K562 (cell line): ENCODE measurements at places on chromosomes 4 and X.
A peak's percentile ranks its signal among the peaks of the same experiment; 100 is the strongest.

- H3K4me1 ChIP-seq, result no peaks in the 10 kb centered on the region
- H3K36me3 ChIP-seq, result no peaks in the 10 kb centered on the region
- DNase-seq, result no peak
Measured at GRCh38 chr4:151455212-151455611, 46.2 kb downstream of the FHIP1A start.

DNA sequence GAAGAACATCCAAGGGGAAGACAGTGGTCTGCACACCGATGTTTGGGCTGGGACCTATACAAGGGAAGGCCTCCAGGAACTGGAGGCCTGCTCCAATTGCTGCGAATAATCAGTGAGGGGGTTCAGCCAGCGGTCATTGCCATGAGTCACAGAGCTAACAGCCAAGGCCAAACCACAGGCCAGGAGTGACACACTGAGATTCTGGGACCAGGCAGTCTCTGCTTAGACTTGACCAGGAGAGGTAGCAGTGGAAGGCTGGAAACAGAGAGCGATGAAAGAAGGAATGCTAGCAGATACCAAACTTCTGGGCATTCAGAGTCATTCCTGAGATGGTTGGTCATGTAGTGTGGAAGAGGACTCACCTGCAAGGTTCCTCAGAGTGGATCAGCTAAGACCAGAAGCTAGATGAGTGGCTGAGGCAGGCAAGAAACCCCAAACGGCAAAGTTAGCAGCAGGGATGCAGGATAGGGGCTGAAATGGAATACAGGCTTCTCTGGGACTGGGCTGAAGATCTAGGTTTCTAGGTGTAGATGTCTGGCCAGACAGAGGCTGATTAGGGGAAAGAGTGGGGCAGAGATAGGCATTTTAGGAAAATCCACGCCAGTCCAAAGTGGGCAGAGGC lies 54.7 kb downstream of the CNGA2 start:
- peaks cover 11% of the 10 kb centered on the region; the same call in 1 of the 2 replicates for H3K27me3 ChIP-seq
- H3K27ac ChIP-seq, result no peak overlapping the region
- DNase-seq, result no peak

- peaks cover 49% of the 10 kb centered on the region; the same call in 2 of the 3 replicates for H3K36me3 ChIP-seq
- no peak overlapping the region for H3K4me3 ChIP-seq
- H3K27me3 ChIP-seq, result no peaks in the 10 kb centered on the region
- no peak overlapping the region for H3K27ac ChIP-seq
Measured at GRCh38 chrX:53239474-53239873, 14.5 kb upstream of the KDM5C start.

DNA sequence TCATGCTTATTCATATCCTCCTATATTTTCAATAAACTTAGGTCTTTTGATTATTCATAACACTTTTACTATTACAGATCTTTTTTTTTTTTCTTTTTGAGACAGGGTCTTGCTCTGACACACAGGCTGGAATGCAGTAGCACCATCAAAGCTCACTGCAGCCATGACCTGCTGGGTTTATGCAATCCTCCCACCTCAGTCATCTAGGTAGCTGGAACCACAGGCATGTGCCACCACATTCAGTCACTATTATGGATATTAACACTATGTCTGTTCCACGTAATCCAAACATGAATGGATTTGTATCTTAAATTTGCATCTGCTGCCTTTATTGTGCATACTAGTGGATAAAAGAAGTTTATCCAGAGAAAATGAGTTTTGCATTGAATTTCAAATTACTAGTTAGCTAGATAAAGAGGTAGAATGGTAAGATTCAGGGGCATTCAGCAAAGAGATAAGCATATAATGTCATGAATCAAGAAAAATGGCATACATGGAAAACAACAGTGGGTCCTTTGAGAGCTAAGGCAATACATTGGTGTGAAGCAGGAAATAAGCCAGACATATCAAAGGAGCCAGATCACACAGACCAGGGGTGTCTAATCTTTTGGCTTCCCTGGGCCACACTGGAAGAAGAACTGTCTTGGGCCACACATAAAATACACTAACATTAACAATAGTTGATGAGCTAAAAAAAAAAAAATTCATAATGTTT lies 13.9 kb downstream of the ANAPC10 start:
- no peak for DNase-seq
- H3K27ac ChIP-seq, result no peak overlapping the region
- H3K36me3 ChIP-seq, result peaks cover 61% of the 10 kb centered on the region; the same call in 2 of the 3 replicates
- H3K27me3 ChIP-seq, result no peaks in the 10 kb centered on the region
- H3K4me1 ChIP-seq, result no peaks in the 10 kb centered on the region
- no peak overlapping the region for H3K4me3 ChIP-seq

DNA sequence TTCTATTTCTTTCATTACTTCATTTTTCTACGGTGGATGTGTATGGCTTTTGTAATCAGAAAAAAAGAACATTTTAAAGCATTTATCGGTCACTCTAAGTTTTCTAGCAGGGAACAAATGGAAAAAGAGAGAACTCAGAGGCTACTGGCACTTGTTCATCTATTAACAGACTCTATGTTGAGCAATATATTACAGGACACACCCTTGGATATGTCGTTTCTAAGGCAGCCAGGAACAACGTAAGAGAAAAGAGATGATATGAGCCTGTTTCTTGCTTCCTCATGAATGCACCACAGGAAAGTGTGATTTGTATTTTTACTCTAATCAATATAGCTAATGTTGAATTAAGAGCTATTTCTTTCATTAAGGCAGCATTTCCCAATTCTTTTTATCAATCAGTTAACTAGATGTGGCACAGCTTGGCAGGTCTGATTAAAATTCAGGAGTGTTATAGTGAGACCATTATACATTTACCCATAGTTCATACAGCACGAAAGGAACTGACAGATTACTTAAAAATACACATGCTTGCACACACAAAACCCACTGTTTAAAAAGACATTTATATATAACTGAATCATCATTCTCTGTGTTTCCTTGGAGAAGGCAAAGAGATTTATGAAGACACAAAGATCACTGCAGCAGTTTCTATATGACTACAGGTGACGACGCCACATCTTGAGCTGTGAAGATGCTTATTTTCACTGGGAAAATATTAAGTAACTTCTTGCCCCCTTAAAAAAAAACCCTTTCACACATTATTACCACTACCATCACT lies 13.0 kb downstream of the RAB9B start:
- H3K4me1 ChIP-seq, result no peaks in the 10 kb centered on the region
- no peak overlapping the region for H3K4me3 ChIP-seq
- no peaks in the 10 kb centered on the region for H3K27me3 ChIP-seq
- no peak for DNase-seq

GRCh38 chr4:41077628-41078027 lies 136.7 kb downstream of the APBB2 start:
- no peak for DNase-seq
- no peak overlapping the region for H3K27ac ChIP-seq
- H3K27me3 ChIP-seq, result no peaks in the 10 kb centered on the region
- no peak overlapping the region for H3K4me3 ChIP-seq

DNA sequence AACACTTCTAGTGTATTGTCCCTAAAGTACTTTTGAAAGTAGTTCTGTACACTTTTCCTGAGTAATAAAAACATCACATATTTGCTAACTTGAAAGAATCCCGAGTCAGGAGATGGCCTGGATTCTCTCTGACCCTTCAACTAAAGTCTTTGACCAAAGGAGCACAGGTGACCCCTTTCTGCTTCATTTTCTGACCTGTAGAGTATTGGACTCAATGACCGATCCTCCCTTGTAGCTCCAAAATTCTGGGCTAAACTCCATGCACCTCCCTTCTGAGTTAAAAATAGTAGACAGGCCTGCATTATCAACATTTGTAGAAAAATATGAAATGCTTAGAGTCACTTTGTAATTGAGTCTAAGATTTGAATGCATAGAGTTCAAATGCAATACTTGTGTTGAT lies 4.0 kb upstream of the TAPT1 start:
- no peak overlapping the region for H3K4me3 ChIP-seq
- no peaks in the 10 kb centered on the region for H3K27me3 ChIP-seq
- H3K27ac ChIP-seq, result no peak overlapping the region
- no peak for DNase-seq
- H3K4me1 ChIP-seq, result peaks cover 5% of the 10 kb centered on the region

GRCh38 chr4:16641971-16642370 lies 256.5 kb downstream of the LDB2 start:
- no peaks in the 10 kb centered on the region for H3K4me1 ChIP-seq
- no peak overlapping the region for H3K4me3 ChIP-seq
- H3K27me3 ChIP-seq, result no peaks in the 10 kb centered on the region
- no peaks in the 10 kb centered on the region for H3K36me3 ChIP-seq
- H3K27ac ChIP-seq, result no peak overlapping the region

GRCh38 chr4:99413140-99413539 lies 22.0 kb downstream of the ADH7 start:
- DNase-seq, result no peak
- no peaks in the 10 kb centered on the region for H3K27me3 ChIP-seq
- no peak overlapping the region for H3K4me3 ChIP-seq
- no peak overlapping the region for H3K27ac ChIP-seq

DNA sequence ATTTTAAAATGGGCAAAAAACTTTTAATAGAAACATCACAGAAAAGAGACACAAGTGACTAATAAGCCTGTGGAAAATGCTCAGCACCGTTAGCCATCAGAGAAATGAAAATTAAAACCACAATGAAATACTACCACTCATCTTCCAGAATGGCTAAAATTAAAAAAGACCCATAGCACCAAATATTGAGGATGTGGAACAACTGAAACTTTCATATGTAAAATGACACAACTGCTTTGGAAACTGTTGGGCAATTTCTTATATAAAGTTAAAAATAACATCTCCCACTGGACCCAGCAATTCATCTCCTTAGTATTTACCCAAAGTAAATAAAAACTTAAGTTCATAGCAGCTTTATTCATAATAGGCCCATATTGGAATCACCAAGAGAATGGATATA lies 94.2 kb downstream of the TENM3 start:
- H3K4me1 ChIP-seq, result no peaks in the 10 kb centered on the region; the same call in 2 of the 3 replicates
- H3K27ac ChIP-seq, result no peak overlapping the region
- no peaks in the 10 kb centered on the region for H3K36me3 ChIP-seq
- no peak overlapping the region for H3K4me3 ChIP-seq

DNA sequence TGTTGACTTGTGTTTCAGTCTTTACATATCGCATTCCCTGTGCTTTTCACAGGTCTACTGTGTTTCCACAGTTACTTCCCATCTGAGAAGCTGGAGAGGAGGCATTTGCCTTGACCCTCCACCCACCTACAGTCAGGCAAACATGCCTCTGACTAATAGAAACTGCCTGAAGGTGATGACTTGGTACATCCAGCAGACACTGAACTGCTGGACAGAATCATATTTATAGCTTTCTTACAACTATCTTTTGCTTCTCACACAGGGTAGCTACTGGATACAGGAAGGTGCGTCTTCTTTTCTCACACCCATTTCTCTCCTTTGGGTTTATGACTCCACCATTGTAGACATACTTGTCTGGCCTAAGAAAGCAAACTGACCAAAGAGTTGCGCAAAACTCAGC lies 58.0 kb downstream of the VGLL1 start:
- no peaks in the 10 kb centered on the region for H3K36me3 ChIP-seq
- H3K27ac ChIP-seq, result no peak overlapping the region

- no peaks in the 10 kb centered on the region for H3K36me3 ChIP-seq
- no peak for DNase-seq
- H3K4me1 ChIP-seq, result no peaks in the 10 kb centered on the region
- H3K4me3 ChIP-seq, result no peak overlapping the region
Measured at GRCh38 chr4:69116645-69117321, 20.5 kb downstream of the UGT2B7 start.

GRCh38 chr4:124631760-124632159 lies 80.8 kb downstream of the ANKRD50 start:
- peak overlapping the region; percentile 73; the same call in 1 of the 3 replicates for H3K27ac ChIP-seq
- no peaks in the 10 kb centered on the region for H3K36me3 ChIP-seq
- no peaks in the 10 kb centered on the region for H3K27me3 ChIP-seq
- peak; percentile 80 for DNase-seq
- peaks cover 6% of the 10 kb centered on the region; the same call in 2 of the 3 replicates for H3K4me1 ChIP-seq

- H3K36me3 ChIP-seq, result no peaks in the 10 kb centered on the region
- H3K27me3 ChIP-seq, result no peaks in the 10 kb centered on the region
- H3K4me1 ChIP-seq, result no peaks in the 10 kb centered on the region
Measured at GRCh38 chrX:67718926-67719325, 175.1 kb downstream of the AR start.

GRCh38 chr4:102637391-102637790 lies 123.4 kb downstream of the MANBA start:
- no peaks in the 10 kb centered on the region for H3K27me3 ChIP-seq
- no peaks in the 10 kb centered on the region for H3K4me1 ChIP-seq
- no peak overlapping the region for H3K27ac ChIP-seq
- H3K36me3 ChIP-seq, result no peaks in the 10 kb centered on the region; the same call in 2 of the 3 replicates
- DNase-seq, result no peak
- H3K4me3 ChIP-seq, result no peak overlapping the region

DNA sequence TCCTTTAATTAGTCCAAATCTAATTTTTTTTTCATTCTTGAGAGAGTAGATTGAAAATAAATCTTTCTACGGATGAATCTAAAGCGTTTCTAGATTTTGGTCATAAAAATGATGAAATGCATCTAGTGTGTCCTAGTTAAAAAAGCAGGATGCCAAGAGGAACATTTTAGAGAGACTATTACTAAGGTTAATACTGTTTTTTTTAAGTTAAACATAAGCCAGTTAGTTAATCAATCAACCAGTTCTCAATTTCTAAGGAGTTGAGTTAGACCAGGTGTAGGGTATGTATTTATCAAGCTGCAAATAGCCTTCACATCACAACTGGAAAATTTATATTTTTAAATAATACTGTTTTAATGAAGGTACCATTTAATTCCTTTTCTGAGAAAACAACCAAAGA lies 679.5 kb upstream of the IGFBP7 start:
- H3K27me3 ChIP-seq, result no peaks in the 10 kb centered on the region
- H3K4me3 ChIP-seq, result no peak overlapping the region
- no peaks in the 10 kb centered on the region for H3K36me3 ChIP-seq
- DNase-seq, result no peak
- H3K4me1 ChIP-seq, result no peaks in the 10 kb centered on the region

GRCh38 chrX:30906726-30907125 lies 17.7 kb upstream of the TAB3 start:
- H3K27me3 ChIP-seq, result no peaks in the 10 kb centered on the region
- no peak overlapping the region for H3K4me3 ChIP-seq
- H3K4me1 ChIP-seq, result peaks cover 6% of the 10 kb centered on the region; the same call in 1 of the 2 replicates
- no peaks in the 10 kb centered on the region for H3K36me3 ChIP-seq
- H3K27ac ChIP-seq, result no peak overlapping the region

GRCh38 chrX:72366701-72367454 lies 61.2 kb upstream of the CITED1 start:
- no peaks in the 10 kb centered on the region for H3K36me3 ChIP-seq
- no peak overlapping the region for H3K4me3 ChIP-seq
- peak overlapping the region; percentile 70; the same call in 2 of the 3 replicates for H3K27ac ChIP-seq
- no peaks in the 10 kb centered on the region for H3K27me3 ChIP-seq

- H3K27ac ChIP-seq, result no peak overlapping the region
- H3K4me3 ChIP-seq, result no peak overlapping the region
- H3K4me1 ChIP-seq, result no peaks in the 10 kb centered on the region
- H3K27me3 ChIP-seq, result no peaks in the 10 kb centered on the region; the same call in 2 of the 3 replicates
Measured at GRCh38 chr4:182955411-182955810, 38.2 kb upstream of the DCTD start.

- no peaks in the 10 kb centered on the region for H3K27me3 ChIP-seq
- no peak overlapping the region for H3K4me3 ChIP-seq
- H3K27ac ChIP-seq, result no peak overlapping the region
- no peak for DNase-seq
- H3K36me3 ChIP-seq, result no peaks in the 10 kb centered on the region
- H3K4me1 ChIP-seq, result no peaks in the 10 kb centered on the region
Measured at GRCh38 chr4:156656896-156657295, 314.7 kb downstream of the PDGFC start.
